ENCODE measurements at places on chromosomes 1 and 21.

- DNase-seq: peak; percentile 8
Measured at GRCh38 chr1:216750031-216750627, 26.9 kb upstream of the ESRRG start.

GRCh38 chr1:64097859-64098258, 105.6 kb upstream of the UBE2U start:
- DNase-seq: no peak

- DNase-seq: no peak
Measured at GRCh38 chr1:74812180-74812541, 79.2 kb downstream of the TYW3 start.

GRCh38 chr1:103084181-103084580, 24.1 kb downstream of the COL11A1 start:
- DNase-seq: no peak

DNA sequence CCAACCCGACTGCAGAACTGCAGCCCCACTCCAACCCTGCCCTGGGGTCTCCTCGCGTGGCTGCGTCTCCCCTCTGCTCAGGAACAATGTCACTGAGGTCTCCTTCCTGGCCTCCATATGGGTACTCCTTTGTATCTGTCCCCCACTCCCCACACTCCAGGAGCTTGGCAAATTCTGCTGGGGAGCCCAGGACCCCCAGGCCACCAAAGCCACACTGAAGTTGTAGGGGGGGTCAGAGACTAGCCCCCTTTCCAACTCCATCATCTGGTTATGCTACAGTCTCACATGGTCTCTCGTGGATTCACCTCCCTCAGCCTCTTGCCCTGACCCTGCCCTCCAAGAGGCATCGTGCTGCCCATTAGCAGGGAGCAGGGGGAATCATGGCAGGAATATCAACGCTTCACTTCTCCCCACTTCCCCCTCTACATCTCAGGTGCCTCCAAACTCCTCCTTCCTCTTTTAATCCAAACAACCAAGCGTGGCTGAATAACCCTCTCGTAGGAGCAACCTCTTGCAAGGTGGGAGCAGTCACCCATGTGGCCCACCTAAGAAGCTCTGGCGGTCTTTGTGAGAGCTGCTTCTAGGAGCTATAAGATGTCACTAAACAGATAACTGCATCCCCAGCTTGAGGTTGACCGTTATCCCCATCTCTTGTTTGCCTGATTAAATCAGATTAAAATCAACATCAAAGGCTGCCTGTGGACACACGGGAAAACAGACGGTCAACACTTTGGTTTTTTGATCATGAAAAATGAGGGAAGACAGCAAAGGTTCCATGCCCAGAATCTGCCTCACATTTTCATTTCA, 86.4 kb downstream of the MIS18A start:
- no peak for DNase-seq

GRCh38 chr1:165683848-165684485, 14.4 kb downstream of the ALDH9A1 start:
- DNase-seq: no peak

- DNase-seq: peak; percentile 16
Measured at GRCh38 chr1:206606867-206607266, 5.4 kb downstream of the EIF2D start.

GRCh38 chr1:24379733-24380315, 33.8 kb downstream of the STPG1 start:
- no peak for DNase-seq

DNA sequence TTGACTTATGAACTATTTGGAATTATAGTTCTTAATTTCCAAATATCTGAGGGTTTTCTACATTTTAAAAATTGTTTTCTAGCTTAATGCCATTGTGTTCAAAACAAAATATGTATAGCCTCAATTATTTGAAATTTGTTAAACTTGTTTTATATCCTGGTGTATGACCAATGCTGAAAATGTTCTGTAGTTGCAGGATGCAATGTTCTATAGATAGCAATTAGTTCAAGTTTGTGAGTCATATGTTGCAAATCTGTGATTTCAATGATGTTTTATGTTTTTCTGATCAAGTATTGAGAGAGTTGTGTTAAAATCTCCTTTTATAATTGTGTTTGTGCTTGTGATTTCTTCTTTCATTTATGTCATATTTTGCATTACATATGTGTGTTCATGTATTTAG, 517.5 kb downstream of the ADGRL2 start:
- no peak for DNase-seq

- DNase-seq: no peak
Measured at GRCh38 chr1:11578004-11578403, 76.2 kb downstream of the FBXO2 start.

DNA sequence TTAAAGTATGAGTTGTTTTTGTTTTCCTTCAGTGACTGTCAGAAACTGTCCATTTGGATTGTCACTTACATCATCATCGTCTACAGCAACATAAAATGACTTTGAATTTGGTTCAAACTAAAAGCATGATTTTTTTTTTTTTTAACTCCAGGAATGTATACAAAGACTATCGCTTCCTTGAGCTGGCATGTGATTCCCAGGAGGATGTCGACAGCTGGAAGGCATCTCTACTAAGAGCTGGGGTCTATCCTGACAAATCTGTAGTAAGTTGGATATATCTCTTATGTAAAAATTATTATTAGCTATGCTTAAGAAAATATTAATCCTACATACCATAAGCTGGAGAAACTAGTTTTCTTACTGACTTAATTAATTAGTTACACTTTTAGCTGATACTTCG, 111.9 kb upstream of the C1orf105 start:
- DNase-seq: no peak
